ENCODE measurements at places on chromosomes 7 and 10. TPM values are rescaled to one million over a fixed set of nuclear protein-coding genes. Genes with fewer than 3 reads are reported as not detected.

DNA sequence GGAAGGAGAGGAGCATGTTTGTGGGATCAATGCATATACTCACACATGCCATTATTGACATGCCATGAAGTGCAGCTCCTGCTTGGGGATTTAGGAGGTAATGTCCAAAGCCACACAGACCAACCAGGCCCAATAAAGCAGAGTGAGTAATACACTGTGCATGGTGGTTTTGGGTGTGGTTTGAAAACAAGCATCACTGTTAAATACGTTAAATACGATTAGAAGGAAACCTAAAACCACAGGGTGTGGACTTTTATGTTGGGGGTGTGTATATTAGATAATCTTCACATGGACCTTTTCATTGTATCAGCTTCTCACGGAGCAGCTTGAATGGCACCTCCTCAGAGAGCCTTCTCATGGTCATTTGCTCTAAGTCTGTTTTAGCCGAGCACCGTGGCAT, 10.4 kb upstream of the EIF3A start:
- no peaks in the 10 kb centered on the region for H3K4me1 ChIP-seq
- no peak overlapping the region for H3K4me3 ChIP-seq
- no peaks in the 10 kb centered on the region for H3K27me3 ChIP-seq
- no peak overlapping the region for H3K27ac ChIP-seq
- H3K36me3 ChIP-seq, result no peaks in the 10 kb centered on the region
- no peak for DNase-seq

CPN1 gene
- polyA plus RNA-seq, result 0.43 TPM

- no peaks in the 10 kb centered on the region for H3K27me3 ChIP-seq
- H3K27ac ChIP-seq, result no peak overlapping the region
- no peak for DNase-seq
- H3K4me3 ChIP-seq, result no peak overlapping the region
- no peaks in the 10 kb centered on the region for H3K4me1 ChIP-seq
- no peaks in the 10 kb centered on the region for H3K36me3 ChIP-seq
Measured at GRCh38 chr7:116717137-116717536, 45.1 kb downstream of the MET start.

AGAP5 gene
- polyA plus RNA-seq, result 3.8 TPM

C7orf33 gene
- not detected for polyA plus RNA-seq
